A172 (cell line): ENCODE measurements at places on chromosomes 1 and 21.
A peak's percentile ranks its signal among the peaks of the same experiment; 100 is the strongest.

GRCh38 chr1:79817031-79817560, 810.6 kb upstream of the ADGRL4 start:
- DNase-seq: no peak

GRCh38 chr1:212852105-212852688, 4.7 kb upstream of the SPATA45 start:
- DNase-seq: no peak

DNA sequence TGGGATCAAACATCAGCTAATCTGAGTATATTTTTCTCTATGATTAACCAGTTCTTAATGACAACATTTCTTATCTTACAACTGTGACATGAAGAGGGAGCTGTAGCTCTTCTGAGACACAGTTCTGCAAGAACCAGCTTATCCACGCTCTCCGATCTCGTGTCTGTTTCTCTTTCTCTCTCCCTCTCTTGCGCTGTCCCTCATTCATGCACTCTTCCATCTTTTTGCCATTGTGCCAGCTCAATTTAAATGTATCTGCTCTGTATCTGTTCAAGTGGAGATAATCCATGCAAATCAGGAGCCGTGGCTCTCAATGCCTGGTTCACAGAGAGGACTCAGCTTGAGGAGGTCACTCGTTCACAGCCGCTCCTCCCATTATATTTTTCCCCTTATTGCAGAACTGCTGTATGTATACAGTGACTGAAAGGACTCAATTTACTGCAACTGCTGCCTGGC, 494.7 kb upstream of the ADGRL2 start:
- peak; percentile 43 for DNase-seq

DNA sequence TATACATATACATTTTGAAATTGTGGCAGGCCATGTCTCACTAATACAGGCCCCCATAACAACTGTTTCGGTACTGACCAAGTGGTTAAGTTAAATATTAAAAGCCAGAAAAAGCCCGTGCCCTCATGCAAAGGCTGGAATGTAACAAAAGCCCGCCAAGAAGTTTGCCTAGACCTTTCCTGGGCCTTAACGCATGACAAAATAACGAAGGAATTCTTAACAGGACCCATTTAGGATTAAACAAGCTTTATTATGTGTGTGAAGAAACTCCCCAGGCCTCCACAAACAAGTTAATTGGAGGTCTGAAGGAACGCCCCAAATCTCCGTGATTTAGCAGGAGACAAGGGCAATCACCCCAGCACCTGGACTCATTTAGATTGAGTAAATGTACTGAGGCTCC, 42.4 kb downstream of the TNFSF4 start:
- DNase-seq: no peak

GRCh38 chr1:245779797-245780755, 625.3 kb downstream of the KIF26B start:
- DNase-seq: no peak

- no peak for DNase-seq
Observed at GRCh38 chr1:94239796-94240195, 2.4 kb upstream of the ARHGAP29 start.

DNA sequence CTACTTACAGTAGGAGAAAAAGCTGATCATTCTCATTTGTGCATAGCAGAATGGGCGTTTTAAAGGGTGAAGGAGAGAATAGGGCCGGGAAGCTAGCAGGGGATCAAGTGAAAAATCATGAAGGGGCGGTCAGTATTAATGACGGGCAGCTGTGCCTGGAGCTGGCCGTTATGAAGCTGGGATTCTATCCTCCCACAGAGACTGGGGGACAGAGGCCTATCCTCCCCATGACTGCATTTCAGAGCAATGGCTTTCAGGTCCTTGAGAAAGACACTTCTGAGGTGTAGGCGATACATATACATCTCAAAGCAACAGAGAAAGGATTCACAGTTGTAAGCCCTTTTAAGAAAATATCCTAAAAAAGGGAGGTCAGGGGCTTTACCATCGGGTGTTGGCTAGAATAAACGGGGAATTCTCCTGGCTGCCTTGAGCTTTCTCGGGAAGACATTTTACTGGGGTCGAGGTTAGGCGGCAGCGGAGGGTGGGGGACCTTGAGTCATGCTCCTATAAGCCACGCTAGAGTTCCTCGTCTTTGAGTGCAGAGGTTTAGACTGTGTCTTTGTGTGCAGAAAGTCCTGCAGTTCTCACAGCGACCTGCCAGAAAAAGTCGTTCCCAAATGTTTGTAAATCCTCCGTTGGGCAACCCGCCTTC, 559 bp upstream of the MTARC2 start:
- DNase-seq: no peak

DNA sequence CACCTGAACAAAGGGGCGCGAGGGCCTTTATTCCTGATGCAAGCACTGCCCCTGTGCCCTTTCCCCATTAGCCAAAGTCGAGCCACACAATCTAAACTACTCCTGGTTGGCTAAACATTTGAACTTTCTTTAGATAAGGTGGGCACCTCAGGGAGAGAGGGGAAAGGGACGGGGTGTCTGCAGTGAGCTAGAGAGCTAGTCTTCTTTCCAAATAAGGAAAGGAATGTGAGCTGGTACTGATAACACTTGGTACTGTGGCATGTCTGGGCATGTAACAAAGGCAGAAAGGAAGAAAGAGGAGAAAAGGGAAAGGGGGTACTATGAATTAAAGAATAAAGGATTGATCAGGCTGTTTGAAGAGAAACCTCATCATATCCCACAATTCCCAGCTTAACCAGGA, 62.8 kb downstream of the OVGP1 start:
- no peak for DNase-seq

GRCh38 chr1:36656271-36656670, 173.6 kb upstream of the CSF3R start:
- no peak for DNase-seq

DNA sequence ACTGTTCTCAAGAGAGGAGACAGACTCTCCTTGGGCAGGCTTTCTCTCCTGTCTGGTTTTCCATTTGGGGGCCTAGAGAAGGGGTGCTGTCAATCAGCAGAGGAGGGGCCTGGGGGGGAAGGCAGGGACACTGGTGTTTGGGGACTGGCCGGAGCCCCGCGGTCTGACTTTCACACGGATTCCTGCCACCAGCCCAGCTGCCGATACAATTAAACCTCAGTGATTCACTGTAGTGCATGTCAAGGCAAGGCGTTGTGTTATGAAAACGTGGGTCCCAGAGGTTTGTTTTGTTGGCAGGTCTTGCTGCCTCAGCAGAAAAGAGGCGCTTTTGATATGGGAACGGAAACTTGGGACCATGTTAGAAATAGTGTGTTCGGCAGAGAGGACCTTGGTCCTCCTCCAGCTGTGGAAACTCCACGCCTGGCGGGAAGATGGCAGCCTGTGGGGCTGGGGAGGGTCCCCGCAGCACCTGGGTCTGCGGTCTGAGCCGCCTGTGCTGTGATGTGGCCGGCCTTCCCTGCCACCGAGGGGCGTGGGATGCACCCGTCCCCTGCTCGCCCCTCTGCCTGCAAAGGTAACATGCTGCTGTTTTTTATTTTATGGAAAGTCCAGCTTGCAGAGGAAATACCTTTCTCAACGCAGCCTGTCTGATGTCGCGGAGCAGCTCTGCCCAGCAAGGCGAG, 47.6 kb downstream of the SPSB1 start:
- no peak for DNase-seq

DNA sequence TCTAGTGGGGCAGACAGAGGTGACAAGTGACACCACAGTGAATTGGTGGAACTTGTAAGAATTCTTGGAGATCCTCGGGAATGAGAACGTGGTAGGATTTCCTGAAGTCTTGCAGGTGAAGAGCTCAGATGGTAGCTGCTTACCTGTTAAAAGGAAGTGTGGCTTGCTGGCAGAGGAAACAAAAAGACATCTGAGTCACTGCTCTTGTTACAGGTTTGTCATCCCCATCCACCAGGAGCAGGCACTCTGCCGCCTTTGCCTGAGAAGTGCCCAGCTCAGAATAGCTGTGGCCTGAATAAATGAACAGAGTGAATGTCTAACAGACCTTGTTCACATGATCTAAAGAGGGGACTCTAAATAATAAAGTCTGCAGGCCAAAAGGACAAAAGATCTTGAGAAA, 12.3 kb upstream of the ZSCAN20 start:
- DNase-seq: no peak

DNA sequence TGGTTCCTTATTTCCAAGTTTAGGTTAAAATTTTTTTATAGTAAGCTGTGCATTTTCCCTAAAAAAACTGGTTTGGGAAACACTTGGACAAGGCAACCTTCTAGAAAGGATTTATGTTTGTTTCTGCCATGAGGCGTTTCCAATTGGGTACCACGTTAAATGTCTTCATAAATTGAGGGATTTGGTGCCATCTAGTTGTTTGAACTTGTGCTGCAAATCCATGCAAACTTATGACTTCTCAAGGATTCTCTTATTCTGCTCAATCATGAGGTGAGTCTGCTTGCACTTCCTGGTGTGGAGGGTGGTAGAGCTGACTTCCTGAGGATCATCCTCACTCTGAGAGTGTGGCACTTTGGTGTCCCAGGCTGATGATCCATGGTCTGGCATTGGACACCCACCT, 123.3 kb downstream of the PCNX2 start:
- peak; percentile 26 for DNase-seq

DNA sequence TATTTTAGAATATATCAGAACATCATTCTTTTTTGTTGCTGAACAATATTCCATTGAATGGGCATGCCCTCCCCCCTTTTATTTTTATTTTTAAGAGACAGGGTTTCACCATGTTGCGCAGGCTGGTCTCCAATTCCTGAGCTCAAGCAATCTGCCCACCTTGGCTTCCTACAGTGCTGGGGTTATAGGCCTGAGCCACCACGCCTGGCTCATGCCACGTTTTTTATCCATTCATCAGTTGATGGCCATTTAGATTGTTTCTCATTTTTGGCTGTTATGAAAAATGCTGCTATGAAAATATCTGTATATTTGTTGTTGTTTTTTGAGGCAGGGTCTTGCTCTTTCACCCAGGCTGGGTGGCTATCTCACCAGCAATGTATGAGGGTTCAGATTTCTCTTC, 19.8 kb downstream of the SPEN start:
- DNase-seq: no peak

GRCh38 chr21:26441149-26441548, 131.9 kb downstream of the CYYR1 start:
- DNase-seq: no peak

DNA sequence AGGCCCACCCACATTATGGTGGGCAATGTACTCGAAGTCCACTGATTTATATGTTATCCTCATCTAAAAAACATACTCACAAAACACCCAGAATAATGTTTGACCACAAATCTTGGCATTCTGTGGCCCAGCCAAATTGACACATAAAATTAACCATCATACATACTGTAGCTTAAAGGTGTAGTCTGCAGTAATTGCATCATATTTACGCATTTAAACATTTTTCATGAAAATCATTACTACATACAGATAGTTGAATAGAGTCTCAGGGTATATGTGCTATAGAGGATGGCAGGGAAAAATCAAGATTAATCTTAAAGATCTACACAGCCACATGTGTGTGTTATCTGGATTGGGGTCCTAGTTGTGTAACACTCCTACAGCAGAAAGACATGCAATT, 14.5 kb downstream of the ZNF697 start:
- DNase-seq: no peak

GRCh38 chr1:27885621-27886352, 13.4 kb downstream of the THEMIS2 start:
- DNase-seq: no peak

DNA sequence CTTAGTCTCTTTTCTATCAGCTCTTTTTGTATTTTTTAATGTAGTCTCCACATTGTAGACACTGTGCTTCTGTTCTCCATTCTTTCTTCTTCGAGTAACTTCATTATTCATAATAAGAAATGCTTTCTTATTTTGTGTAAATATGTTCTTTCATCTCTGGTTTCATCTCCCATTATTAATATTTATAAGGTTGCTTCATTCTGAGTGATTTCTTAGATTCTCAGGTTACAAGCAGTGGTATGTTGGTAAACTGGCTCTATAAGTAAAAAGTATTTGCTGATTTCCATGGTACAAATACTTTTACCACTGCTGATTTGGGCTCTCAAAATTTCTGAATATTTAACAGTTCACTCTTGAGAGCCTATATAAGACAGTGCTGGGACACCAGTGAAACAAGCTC, 81.3 kb downstream of the CDC14A start:
- no peak for DNase-seq

DNA sequence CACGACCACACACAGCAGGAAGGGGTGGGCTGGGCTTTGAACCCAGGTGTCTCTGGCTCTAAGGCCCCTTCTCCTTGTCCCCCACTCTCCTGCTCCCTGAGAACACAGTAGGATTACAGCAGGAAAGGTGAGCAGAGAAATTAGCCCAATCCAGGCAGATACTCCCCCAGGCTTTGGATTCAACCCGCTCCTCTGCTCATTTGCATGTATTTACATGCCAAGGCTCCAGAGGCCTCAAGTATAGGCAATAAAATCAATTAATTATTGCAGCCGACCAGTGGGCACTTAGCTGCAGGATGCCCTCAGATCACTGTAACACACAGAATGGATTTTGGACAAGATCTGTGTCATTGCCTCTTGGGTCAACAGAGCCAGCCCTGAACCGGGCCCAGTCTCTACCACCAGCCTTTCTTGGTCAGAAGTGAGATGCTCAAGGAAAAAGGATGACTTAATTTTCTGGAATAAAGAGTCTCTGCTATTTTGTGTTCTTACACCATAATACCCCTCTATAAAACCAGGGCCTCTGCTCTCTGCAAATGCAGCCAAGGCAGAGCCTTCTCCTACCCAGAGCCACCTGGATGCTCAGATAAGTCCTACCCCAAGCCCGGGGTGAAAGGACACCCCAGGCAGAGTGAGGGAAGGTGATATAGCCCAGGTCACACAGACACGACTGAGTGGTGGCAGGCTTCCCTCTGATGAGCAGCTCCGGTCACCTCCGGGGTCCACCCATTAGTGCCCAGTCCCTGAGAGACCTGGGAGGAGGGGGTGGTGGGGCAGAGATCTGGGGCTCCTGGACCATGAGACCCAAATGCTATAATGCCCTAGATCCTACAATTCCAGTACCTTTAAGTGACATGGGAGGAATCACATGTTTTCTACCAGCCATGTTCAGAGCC, 28.9 kb downstream of the MATN1 start:
- no peak for DNase-seq

DNA sequence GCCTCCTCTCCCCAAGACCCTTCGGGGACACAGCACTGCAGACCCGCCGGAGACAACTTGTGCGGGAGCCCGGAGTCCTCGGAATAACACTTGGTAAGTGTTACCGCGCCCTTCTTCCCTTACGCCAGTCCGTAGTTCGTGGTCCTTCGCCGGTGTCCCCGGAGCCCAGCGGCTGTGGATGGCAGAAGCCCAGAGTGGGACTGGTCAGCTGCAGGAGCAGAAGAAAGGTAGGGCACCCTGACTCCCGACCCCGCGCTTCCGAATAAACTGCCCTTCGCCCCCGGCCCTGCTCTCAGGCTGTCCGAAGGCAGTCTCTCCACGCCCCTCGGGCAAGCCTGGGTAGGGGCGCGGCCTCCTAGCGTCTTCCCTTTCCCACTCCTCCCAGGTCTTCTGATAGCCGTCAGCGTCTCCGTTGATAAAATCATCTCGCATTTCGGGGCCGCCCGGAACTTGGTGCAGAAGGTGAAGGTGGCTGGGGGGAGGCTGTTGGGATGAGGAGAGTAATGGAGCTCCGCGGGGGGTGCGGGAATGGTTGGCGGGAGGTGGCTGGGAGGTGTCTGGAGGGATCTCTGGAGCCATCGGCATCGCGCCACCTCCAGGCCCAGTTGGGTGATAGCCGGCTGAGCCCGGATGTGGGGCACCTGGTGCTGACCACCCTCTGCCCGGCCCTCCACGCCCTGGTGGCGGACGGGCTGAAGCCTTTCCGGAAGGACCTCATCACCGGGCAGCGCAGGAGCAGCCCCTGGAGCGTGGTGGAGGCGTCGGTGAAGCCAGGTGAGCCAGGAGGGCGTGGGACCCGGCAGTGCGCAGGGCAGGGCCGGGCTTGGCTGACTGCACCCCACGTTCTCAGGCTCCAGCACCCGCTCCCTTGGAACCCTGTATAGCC, 4.3 kb downstream of the RUSC1 start:
- peak; percentile 82 for DNase-seq

- no peak for DNase-seq
Observed at GRCh38 chr1:205587581-205587980, 44.2 kb downstream of the ELK4 start.
